ENCODE measurements at places on chromosomes 1 and 21.

DNA sequence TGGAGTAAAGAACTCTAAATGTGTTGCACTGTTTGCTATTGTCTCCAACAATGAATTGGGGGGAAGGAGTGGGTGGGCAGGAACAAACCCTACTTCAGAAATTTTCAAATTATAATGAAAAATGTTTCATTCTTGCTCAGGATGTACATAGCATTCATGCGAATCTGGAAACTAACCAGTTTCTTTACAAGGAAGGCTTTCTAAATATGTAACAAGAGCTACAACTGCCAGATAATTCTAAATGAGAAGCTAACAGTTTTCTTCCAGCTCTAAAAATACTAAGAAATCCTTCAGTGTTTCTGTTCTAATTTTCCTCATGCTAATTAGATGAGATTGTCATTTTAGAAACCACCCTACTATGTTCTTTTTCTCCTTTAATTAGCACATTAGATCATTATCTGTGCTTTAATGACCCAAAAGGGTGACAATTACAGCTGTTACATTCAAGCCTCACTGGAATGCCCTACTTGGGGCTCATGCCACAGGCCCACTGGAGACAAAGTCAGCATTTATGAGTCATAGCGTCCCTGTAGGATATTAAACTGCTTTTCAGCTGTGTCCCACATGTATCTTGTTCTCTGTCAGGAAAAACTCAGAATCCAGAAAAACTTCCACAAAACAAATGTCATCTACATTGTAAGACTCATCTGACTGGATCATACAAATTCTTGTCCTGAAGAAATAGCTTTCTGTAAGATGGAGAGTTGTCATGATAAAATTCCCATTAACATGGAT, 804.6 kb upstream of the CXADR start:
- no peak for DNase-seq

DNA sequence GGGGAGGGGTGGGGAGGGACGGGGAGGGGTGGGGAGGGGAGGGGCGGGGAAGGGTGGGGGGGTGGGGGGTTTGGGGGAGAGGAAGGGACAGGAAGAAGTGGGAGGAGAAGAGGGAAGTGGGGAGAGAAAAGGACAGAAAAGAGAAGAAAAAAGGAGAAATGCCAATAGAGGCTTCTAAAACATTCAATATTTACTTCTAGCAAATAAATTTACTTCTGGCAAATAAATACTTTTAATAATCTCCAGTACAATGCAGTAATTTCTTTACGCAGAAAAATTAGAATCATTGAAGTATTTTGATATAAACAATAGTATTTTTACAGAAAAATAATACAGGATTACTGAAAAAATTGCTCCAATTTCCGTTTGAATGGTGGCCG, 9.4 kb upstream of the GPR161 start:
- no peak for DNase-seq

- no peak for DNase-seq
Measured at GRCh38 chr1:218969006-218969405, 204.7 kb upstream of the LYPLAL1 start.

DNA sequence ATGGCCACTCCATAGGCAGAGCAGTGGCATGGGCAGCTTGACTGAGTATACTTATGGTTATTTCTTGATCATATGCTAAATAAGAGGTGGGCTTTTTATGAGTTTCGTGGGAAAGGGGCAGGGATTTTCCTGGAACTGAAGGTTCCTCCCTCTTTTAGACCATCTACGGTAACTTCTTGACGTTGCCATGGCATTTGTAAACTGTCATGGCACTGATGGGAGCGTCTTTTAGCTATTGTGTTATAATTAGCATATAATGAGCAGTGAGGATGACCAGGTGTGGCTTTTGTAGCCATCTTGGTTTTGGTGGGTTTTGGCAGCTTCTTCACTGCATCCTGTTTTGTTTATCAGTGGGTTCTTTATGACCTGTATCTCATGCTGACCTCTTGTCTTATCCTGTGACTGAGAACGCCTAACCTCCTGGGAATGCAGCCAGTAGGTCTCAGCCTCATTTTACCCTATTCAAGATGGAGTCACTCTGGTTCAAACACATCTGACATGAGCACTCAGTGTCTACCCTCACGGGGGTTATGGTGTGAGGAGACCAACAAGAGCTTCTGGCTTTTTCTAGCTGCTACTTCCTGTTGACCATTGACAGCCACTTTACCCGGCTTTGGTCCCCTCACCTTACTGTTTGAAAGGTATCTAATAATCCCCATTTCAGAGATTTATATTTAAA, 71.7 kb downstream of the GALNT2 start:
- no peak for DNase-seq

All from stimulated activated CD8-positive, alpha-beta memory T cell treated with anti-CD3 and anti-CD28 coated beads, Interleukin-4, amount 100 ng/mL, for 24 hours (primary cell).